ENCODE measurements at places on chromosomes 4 and X.
A peak's percentile ranks its signal among the peaks of the same experiment; 100 is the strongest.

DNA sequence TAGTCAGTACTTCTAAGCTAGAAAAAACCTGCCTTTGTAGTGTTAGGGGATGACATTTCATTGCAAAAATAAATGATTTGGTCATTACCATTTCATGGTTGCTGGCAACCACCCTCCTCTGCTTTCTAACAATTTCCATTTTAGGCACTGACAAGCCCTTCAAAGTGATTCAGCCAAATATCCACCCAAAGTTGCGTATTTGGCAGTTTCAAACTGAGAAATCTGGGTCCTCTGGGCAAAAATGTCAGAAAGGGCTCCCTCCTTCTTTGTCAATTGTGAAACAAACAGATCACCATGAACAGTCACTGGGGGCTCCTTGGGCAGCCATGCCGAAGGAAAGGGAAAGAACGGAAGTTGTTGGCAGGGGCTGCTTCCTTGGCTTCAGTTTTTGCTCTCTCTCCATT is 33.0 kb downstream of the PLAC1 start:
- no peak for DNase-seq

GRCh38 chrX:134375691-134376090 is 84.3 kb upstream of the HPRT1 start:
- DNase-seq: no peak

DNA sequence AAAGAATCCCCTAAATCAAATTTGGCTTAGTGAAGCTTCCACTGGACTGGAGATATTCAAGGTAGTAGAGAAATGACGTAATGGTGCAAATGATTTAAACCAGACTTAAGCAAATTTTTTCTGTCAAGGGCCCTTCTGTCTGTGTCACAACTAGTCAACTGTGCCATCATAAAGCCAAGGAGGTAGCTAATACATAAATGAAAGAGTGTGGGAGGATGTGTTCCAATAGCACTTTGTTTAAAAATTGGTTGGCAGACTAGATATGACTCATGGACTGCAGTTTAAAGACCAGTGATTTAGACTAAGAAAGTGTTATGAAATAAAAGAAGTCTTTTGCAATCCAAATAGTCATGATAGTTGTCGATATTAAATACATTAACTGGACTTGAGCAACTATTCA is 24.3 kb upstream of the TEX13C start:
- DNase-seq: no peak

- peak; percentile 25 for DNase-seq
These were observed 9.1 kb downstream of the CHRDL1 start for GRCh38 chrX:110786486-110786885.

DNA sequence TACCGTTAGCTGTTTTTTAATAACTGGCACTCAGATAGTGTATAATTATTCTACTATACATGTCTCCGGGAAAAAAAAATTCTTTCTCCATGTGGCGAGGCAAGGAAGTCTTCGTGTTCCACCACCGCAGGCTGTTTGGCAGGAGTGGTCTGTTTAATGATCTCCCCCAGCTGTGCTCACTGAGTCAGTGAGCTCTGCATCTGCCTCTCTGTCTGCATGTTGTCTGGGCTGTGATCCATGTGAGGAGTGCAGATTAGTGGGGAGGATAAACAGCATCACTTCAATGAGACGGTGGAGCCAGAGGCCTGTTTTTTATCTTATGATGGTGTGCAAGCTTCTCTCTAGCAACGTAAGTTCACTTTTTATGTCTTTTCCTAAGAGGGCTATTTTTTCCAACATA is 69.8 kb downstream of the RPS3A start:
- no peak for DNase-seq

DNA sequence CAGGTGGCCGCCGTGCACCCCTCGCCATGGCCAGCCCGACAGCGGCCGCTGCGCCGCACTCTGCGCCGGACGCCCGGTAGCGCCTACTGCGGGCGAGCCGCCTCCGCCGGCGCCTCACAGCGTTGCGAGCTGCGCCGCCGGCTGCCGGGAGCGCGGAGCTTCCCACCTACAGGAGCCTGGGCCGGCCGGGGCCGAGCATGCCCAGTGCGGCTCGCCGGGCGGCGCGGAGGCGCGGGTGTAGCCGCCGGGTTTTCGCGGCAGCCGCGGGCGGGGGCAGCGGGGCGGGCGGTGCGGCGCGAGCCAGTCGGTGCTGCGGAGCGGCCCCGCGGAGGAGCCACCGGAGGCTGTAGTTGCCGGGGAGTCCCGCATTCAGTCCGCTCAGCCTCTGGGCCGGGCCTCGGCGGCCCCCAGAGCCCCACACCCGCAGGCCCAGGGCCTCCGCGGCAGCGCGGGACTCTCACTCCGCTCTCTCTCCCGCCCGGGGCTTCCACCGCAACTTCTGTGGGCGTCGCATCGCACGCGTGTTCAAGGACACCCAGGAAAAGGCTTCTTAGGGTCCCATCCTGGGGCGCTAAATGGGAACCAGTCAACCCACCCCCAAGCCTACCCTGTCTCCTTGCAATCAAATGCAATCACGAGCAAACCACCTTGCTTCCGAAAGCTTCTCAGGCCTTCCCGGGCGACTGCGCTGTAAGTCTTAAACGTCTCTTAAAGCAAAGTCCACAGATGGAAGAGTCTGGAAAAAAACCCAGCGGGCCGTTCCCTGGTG is at the start of gene MFAP3L:
Gene MFAP3L (minus strand): TSS at position 143 of the 769 bp plus-strand sequence. CDS start 20,518 bp downstream, outside the sequence.
- peak; percentile 85 for DNase-seq

DNA sequence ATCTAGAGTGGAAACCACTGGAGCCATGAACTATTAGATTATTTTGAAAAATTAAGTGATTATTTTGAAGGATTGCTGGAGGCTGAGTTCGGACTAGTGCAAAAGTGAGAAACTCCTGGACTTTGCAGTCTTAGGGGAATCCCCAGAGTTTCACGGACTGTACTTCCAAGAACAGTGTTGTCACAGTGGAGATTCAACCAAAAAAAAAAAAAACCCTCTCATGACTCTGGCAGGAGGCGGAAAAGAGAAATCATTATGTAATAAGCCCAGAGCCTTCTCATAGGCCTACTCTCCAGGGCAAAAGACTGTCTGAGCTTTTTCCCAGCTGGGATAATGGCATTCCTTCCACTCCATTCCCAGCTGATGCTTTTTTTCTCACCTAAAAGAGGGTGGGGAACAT is 16.8 kb upstream of the C4orf51 start:
- DNase-seq: no peak

DNA sequence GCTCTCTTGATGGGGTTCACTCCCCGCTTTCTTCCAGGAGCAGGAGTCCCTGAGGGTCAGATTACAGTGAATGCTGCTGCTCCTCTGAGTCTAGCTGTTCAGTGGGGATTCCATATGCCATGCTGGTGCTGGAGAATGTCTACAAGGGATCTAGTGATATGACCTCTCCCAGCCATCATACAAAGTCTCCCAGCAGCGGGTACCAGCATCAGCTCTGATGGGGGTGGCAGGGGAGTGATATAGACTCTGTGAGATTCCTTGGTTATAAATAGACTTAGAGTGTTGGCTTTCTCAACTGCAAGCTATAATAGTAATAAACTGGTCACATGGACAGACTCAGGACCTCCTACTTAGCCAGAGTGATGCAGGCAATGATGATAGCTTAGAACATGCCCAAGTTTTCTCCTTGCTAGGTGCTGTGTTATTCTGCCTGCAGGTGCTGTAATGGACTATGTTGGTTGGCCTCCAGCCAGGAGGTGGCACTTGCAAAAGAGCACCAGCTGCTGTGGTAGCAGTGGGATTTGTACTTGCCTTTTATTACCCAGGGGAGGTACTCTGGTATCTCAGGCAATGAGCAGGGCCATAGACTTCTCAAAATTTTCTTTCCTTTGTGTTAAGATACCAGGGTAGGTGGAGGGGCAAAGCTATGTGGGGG is 202.9 kb downstream of the CHIC1 start:
- no peak for DNase-seq

GRCh38 chr4:59247032-59247431 is 1953.1 kb upstream of the ADGRL3 start:
- peak; percentile 27 for DNase-seq

- no peak for DNase-seq
These were observed 112.5 kb downstream of the ADRA2C start for GRCh38 chr4:3878678-3879077.

- peak; percentile 69 for DNase-seq
These were observed 13.4 kb downstream of the EVC start for GRCh38 chr4:5724377-5724776.

- DNase-seq: no peak
These were observed 58.1 kb upstream of the HOPX start for GRCh38 chr4:56739066-56739777.

- DNase-seq: no peak
These were observed 299.9 kb downstream of the ASMT start for GRCh38 chrX:1914606-1915365.
